ENCODE measurements at places on chromosomes 1 and 21. TPM values are rescaled to one million over a fixed set of nuclear protein-coding genes. Genes with fewer than 3 reads are reported as not detected.

Gene GPR52
- total RNA-seq: not detected

Gene ARHGEF16
- total RNA-seq: not detected

Gene SDC3
- 17.6 TPM for total RNA-seq

Gene FCGR3B
- not detected for total RNA-seq

Gene CFHR3
- total RNA-seq: 0.21 TPM

Gene SLAMF1
- total RNA-seq: not detected

Gene IL12RB2
- total RNA-seq: not detected

Gene IGSF21
- total RNA-seq: not detected

Gene SLC1A7
- 0.21 TPM for total RNA-seq

Gene RGS8
- not detected for total RNA-seq

Gene MEGF6
- total RNA-seq: 0.16 TPM

Measured in myocyte (in vitro differentiated cells).